ENCODE measurements at places on chromosomes 1 and 21.

DNA sequence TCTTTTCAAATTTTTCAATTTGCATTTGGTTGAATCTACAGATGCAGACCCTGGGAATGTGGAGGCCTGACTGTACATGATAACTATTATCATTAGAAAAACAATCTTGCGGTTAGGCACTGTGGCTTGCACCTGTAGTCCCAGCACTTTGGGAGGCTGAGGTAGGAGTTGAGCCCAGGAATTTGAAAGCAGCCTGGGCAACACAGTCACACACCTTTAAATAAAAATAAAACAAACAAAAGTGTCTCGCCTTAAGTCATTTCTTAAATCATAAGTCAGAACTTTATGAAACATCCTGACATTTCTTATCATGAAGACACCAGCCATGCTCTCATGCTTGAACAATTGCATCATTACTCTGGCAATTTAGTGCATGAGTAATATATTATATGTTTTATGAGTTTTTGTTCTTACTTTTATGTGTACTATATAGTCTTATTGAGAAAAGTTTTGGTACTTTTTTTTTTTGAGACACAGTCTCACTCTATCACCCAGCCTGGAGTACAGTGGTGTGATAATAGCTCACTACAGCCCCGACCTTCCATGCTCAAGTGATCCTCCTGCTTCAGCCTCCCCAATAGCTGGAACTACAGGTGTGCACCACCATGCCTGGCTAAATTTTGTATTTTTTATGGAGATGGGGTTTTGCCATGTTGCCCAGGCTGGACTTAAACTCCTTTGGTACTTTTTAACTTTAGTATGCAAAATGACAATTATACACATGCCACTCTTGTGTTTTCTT is 7.8 kb downstream of the TBX19 start:
- no peak for DNase-seq

GRCh38 chr1:225523263-225523950 is 95.6 kb upstream of the LBR start:
- no peak for DNase-seq

DNA sequence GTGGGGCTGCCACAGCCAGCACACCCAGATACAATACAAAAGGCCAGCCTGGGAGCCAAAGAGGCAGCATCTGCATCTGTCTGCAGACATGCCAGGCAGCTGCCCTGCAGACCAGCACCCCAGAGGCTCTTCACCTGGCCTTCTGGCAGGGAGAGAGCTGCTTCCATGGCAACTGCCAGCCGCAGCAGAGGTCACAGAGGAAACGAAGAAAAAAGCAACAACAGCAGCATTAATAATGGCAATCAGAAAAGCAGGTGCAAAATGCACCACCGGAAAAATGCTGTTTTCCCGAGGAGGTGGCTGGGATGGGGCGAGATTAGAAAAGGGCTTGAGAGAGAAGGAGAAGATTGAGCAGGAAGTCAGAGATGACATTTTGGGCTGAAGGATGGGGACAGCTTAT is 309.5 kb downstream of the PCP4 start:
- no peak for DNase-seq

GRCh38 chr1:97608272-97608671 is 312.6 kb downstream of the DPYD start:
- no peak for DNase-seq

GRCh38 chr1:32715901-32716311 is 13.3 kb upstream of the SYNC start:
- no peak for DNase-seq

DNA sequence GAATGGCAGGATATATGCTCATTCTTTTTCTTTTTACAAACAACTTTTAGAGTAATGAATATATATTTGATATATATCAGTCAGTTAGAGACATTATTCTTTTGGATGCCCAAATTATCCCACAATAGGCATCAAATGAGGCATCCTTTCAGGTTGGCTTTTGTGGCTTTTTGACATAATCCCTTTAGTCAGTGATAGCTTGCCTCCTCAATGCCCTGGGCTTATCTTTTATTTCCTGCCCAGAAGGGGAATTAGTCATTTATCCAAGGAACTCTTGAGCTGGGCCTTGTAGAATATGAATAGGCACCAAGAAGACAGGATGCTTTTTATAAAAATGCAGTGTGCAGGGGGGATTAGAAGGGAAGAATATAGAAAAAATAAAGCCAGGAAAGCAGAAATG is 22.2 kb downstream of the EPHX4 start:
- no peak for DNase-seq

DNA sequence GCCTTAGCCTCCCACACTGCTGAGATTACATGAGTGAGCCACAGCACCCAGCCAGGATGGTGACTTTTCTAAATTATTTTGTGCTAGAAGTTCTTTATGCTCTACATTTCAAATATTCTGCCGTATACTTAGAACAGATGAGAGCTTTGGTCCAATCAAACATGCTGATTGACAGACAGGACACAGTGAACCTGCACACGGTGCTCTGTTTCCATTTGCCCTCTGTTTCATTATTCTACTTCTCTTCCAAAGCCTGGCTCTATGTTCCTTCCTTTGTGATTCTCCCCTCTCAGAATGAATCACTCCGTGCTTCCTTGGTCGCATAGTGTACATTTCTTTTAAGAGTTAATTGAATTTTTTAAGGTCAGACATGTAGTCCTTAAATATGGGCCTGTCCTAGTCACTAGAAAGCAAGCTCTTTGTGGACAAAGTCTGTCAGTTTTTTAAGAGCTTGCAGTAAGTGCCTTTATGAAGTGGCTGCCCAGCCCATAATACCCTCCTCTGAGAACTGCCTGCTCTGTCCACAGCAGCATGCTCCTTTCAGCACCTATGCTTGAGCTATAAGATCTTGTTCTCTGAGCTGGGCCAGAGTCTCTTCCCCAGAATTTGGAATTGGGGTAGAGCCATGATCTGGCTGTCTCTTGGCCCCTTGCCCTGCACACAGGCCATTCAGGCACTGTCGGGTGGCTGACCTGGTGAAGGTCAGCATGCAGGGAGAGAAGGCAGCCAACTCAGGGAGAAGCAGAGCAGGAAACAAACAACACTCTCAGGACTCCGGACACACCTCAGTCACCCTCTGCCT is 66.8 kb upstream of the SLC44A3 start:
- no peak for DNase-seq
